ENCODE measurements at places on chromosomes 11 and 22.
A peak's percentile ranks its signal among the peaks of the same experiment; 100 is the strongest.

DNA sequence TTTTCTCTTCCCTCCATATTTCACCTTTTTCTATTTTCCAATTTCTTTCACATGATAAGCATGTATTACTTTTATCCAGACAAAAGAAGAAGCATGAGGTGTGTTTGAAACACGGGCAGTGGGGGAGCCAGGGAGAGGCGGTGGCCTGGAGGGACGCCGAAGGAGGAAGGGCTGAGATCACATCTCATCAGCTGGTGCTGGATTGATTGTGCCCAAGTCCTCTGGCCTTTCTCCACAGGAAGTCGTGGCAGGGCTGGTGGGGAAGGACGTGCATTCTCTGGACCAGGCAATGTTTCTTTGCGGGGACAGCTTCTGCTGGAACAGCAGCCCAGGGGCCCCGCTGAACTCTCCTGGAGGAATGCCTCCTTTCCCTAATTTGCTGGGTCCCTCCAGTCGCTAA is 82.9 kb downstream of the MIAT start:
- no peak for DNase-seq

DNA sequence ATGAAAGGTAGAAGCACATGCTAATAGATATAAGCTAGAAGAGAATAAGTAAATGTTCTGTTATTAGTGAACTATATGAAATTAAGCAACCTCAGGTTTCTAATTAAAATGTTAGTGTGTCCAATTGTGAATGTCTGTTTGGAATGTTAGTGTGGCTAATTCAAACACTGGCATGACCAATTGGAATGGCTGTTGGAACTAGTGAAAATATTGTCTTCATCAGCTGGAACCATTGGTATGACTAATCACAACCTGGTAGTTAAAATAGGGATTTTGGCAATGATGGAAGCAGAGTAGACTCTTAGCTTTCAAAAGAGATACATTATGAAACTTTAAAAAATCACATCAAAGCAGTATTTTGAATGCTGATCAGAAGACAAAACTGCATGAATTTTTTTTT is 66.8 kb downstream of the CYB5R2 start:
- DNase-seq: no peak

DNA sequence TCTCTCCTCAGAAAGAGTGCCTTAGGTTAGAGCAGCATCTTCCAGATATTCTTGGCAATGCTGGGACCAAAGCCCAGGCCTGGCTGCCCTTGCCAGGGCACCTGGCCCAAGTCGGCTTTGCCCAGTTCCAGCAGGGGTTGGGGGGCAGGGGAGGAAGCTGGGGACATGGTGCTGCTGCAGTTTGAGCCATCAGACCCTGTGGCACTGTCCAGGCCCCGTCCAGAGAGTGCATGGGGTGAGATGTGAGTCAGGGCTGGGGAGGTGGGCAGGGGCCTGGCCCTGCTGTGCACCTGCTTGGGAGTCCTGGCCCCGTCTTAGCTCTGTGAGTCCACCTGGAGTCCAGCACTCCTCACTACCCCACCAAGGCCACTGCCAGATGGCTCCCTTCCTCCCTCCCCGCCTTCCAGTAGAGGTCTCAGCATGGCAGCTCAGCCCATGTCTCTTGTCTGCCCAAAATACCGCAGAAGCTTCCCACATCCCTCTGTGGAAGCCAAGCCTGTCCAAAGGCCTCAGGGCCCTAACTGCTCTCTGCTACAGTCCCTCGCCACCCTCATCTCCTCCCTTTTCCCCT is 16.6 kb downstream of the DERL3 start:
- DNase-seq: no peak

DNA sequence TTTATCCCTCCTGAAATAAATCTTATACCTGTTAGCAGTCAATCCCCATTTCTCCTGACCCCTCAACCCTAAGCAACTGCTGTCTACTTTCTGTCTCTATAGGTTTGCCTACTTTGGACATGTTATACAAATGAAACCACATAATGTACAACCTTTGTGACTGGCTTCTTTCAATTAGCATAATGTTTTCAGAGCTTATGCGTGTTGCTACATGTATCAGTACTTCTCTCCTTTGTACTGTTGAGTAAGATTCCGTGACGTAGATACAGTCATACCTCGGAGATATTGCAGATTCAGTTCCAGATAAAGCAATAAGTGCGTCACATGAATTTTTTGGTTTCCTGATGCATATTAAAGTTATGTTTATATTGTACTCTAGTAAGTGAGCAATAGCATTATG is 127.3 kb downstream of the MORC2 start:
- no peak for DNase-seq

DNA sequence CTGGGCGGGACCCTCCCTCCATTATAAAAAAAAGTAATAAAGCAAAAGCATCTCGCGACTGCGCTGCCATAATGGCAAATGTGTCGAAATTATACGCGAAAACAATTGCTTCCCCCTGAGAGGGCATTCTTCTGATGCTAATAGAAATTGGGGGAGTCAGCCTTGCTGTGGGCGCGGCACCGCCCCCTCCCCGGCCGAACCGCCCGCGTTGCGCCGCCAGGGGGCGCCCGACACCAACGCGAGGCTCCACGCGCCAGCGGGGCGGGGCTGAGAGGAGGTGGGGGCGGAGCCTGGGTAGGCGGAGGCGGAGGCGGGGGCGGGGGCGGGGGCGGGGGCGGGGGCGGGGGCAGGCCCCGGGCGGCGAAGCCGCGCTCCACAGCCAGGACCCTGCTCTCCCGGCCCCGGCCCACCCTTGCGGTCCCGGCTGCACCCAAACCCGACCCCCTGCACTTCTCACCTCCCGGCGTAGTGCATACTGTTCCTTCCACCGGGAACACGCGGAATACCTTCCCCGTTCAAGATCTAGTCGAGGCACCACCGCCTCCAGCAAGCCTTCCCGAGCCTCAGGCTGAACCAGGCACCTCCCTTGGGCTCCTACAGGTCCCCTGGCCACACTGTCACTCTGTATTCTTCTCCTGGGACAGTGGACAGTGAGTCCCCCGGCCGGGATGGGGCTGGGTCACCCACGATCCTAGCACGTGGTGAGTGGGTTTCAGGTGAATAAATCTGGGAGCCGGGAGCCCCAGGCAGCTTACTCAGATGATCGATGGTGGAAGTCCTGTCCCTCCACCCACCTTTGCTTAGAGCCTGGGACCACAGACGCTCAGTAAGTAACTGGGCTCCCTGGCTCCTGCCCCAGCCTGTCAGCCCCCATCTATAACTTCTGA is 15.5 kb upstream of the UPK3A start:
- peak; percentile 87 for DNase-seq

DNA sequence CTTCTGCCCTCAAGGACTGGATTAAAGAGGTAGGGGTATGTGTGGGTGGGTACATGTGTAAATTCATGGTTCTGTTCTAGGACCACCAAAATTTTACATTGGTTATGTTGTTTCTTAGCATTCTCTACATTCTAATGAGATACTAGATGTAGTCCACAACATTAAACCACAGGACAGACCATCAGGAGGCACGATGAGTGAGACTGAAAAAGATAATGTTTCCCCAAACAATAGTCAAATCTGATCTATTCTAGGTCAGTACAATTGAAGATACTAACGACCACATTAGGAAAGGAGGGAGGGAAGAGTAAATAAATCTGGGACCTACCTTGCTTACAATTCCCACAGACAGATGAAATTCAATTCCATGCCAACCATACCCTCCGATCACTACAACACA is 42.2 kb downstream of the MRTFA start:
- DNase-seq: no peak

DNA sequence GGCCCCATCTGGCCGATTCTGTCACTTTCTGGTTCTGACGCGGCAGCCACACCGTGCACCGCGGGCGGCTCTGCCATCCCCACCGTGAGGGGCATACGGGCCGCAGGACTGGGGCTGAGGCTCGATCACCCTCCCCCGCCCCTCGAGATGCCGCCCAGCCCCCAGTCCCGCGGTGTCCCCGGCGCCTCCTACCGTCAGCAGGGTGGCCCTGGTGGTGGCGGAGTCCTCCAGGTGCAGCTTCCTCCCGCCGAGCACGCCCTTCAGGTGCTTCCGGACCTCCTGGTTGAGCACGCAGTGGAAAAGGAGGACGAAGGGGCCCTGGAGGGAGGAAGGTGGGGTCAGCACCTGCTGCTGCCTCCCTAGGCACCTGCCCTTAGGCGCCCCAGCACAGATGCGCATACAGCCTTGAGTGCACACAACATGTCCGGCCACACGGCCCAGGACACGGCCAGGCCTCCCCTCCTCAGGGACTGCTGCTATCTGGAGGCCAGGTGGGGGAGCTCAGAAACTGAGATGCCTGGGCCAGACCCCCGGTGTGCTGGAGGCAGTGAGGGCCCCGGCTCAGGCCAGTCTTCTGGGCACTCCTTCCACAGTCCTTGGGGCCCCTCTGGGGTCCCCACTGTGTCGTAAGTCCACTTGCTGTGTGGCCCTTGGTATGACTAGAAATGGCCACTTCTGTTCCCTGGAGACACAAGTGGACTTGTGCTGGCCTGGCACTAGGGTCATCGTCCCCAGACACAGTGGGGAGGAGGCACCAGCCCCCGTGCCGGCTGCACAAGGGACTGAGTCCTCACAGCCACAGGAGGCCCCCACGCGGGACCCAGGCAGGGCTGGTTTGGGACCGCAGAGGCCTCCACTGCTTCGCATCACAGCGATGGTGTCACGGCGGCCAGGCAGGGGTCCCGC is 31.5 kb downstream of the TRMU start:
- no peak for DNase-seq

- no peak for DNase-seq
Measured at GRCh38 chr11:31419669-31420068, 50.0 kb downstream of the DNAJC24 start.

- no peak for DNase-seq
Measured at GRCh38 chr11:8090756-8091155, 9.7 kb downstream of the TUB start.

DNA sequence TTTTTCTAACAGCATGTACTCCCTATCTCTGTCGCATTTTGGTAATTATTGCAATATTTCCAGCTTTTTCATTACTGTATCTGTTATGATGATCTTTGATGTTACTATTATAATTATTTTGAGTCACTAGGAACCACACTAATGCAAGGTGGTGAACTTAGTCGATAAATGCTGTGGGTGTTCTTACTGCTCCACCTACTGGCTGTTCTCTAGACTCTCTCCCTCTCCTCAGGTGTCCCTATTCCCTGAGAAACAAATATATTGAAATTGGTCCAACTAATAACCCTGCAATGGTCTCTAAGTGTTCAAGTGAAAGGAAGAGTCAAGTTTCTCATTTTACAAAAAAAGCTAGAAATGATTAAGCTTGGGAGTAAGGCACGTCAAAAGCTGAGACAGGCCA is 10.5 kb downstream of the ARL14EP start:
- DNase-seq: no peak

DNA sequence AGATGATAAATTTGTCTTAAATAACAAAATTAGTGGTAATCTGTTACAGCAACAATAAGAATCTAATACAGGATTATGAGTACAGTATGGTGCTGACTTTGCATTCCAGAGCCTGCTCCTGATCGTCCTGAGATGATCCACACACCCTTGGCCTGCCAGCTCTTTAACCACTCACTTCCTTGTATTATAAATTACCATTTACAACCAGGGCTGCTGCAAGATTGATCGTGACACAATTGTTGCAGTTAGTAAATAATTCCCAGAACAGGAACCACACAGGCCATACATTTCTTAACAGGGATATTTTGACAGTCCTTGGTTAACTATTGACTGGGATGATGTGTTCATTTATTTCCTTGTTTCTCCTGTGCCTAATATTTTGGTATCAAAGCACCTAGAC is 3.8 kb upstream of the CBLIF start:
- no peak for DNase-seq

- no peak for DNase-seq
Measured at GRCh38 chr11:133988686-133989410, 32.1 kb upstream of the IGSF9B start.

GRCh38 chr22:47957649-47958048 is 1195.2 kb downstream of the TBC1D22A start:
- DNase-seq: no peak

DNA sequence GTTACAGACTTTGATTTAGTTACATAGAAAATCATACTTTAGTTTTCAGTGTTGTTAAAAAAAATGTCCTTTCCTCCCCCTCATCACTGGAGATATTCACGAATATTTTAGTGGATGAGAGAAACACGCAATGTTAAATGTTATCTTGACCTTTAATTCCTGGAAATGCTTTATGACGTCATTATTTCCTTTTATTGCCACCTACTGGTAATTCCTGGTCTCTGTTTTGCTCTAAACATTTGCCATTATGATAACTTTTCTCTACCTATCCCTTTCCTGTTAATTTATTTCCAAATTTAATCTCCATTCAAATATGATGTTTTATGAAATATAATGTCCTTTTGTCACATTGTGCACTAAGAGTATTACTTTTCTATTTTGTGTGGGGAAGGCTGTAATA is 770.6 kb downstream of the FAM181B start:
- no peak for DNase-seq

GRCh38 chr11:40280159-40281051 is 1179.0 kb downstream of the LRRC4C start:
- no peak for DNase-seq

- peak; percentile 27 for DNase-seq
Measured at GRCh38 chr11:20353829-20354434, 9.6 kb upstream of the HTATIP2 start.

DNA sequence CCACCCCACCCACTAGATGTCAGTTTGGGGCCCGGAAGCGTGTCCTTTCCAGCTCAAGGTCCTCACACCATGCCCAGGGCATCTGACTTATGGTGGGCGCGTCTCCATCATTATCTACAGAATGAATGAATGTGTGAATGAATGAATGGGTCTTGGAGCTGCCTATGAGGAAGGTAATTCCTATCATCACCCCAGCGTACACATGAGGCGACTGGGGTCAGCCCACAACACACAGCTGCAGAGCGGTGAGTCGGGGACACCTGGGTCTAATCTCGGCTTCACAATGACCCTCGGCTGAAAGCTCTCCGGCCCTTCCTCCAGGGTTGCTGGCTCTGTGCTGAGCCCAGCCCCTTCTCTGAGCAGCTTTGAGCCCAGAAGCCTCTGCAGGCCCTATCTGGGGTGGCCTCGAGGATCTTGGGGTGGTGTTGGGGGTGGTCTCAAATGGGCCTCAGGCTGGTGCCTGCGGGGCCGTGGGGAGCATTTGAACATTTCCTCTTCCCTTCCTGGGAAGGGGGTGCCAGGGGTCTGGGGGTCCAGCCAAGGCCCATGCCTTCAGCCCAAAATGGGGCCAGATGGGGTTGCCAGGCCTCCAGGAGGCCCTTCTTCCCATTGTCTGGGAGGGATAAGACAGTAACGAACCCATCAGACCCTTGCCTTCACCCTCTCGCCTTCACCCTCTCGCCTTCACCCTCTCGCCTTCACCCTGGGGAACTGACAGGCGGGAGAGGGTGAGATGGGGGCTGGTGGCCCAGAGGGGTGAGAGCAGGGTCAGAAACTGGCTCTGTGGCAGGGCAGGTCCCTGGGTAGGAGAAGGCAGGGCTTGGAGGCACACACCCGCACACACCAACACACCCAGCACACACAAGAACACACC is 82.4 kb downstream of the MYEOV start:
- no peak for DNase-seq

GRCh38 chr11:59866397-59866796 is at the start of gene TCN1:
TSS of gene TCN1 (minus strand) at chr11:59866487. CDS start at chr11:59866470, 17 bp downstream.
- no peak for DNase-seq

DNA sequence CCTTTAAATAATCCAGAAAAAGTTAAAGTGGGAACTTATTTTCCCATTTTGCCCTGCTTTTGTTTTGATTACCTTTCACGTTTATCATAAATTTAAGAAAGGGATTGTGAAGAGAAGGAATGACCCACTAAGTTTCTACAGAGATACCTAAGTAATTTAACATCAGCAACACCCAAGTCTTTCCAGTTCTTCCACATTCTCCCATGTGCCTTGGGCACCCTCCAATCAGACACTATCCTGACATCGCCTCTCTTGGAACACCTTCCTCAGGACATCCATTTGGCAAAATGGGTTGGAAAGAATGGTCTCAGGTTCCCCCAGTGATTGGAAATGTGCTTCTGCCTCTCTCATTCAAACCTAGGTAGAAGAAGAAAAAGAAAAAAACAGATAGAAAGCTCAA is 6.3 kb downstream of the BBOX1 start:
- DNase-seq: no peak

Measured in stimulated activated naive CD8-positive, alpha-beta T cell treated with anti-CD3 and anti-CD28 coated beads, Interleukin-15, amount 100 ng/mL, for 72 hours (primary cell).